ENCODE measurements at places on chromosomes 12 and 14.
A peak's percentile ranks its signal among the peaks of the same experiment; 100 is the strongest.

DNA sequence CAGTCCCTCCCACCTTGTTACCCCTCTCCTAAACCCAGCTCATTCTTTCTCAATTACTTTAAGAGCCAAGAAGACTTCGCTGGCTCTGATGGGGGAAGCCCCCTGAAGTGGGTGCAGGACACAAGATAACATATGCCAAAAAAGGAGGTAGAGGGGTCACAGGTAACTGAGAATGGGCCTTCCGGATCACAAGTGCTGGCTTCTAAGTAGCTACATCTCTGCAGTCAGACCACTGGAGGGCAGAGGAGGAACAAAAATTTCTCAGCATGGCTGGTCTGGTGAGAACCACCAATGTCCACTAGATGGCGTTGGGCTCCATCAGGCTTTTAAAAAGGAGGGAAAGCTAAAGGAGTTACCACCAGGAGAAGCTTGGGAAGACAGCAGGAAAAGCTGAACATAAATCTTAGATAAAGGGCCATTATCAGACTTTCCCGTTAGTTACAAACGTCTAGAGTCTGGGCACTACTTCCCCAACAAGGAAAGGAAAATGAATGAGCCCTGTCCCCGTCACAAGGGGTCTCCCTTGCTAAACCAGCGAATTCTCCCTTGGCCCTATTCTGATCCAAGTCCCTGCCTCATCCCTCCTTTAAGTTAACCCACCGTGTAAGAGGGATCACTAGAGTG, 11.6 kb upstream of the CDH24 start:
- peak; percentile 87 for DNase-seq

- DNase-seq: no peak
Observed at GRCh38 chr12:129819391-129819790, 84.4 kb downstream of the TMEM132D start.

- DNase-seq: no peak
Observed at GRCh38 chr12:2475984-2476383, 318.8 kb upstream of the FKBP4 start.

DNA sequence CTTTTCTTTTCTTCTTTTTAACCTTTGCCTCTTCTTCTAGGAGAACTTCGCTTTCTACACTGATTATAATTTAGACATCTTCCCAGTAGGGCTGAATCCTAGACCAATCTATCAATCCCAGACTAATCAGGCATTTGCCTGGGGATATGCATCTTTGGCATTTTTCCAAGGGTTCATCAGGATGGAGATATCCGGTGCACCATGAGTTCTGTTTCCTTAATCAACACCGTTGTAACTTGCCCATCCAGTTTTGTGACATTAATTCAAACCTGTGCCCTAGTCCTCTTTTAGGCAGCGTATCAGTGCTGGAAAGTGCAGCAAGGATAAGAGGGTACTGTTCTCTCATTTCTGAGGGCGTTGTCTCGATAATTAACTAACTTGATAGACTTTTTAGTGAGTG, 617 bp upstream of the MGP start:
- DNase-seq: no peak

DNA sequence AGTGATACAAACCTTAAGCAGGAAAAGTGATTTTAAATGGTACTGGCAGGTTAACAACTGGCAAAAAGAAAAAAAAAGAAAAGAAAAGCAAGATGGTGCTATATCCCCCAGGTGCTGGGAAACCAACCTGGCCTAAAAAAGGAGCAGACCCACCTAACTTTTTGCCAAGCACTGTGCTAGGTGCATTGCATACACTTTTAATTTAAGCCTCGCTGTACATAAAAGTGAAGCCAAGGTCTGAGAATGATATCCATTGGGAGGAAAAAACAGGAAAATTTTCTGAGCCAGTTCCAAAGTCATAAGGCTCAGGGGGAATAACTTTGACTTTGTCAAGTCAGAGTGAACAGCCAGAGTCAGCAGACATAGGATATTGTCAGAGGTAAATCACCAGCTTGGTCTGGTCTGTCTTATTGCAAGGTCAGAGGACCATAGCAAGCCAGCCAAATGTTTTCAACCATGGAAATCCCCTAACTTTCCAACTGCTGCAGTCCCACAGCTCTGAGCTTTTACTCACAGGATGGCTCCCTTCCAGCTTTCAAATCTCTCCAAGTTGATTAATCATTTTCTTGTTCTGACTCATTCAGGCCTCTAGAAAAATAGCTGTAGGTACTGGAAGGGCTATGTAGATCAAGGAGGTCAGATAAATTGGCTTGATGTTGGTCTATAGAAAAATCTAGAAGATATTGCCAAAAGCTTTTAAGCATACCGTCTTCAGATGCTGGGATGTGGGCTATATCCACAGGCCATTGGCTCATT, 412.9 kb downstream of the RAD51B start:
- DNase-seq: no peak

DNA sequence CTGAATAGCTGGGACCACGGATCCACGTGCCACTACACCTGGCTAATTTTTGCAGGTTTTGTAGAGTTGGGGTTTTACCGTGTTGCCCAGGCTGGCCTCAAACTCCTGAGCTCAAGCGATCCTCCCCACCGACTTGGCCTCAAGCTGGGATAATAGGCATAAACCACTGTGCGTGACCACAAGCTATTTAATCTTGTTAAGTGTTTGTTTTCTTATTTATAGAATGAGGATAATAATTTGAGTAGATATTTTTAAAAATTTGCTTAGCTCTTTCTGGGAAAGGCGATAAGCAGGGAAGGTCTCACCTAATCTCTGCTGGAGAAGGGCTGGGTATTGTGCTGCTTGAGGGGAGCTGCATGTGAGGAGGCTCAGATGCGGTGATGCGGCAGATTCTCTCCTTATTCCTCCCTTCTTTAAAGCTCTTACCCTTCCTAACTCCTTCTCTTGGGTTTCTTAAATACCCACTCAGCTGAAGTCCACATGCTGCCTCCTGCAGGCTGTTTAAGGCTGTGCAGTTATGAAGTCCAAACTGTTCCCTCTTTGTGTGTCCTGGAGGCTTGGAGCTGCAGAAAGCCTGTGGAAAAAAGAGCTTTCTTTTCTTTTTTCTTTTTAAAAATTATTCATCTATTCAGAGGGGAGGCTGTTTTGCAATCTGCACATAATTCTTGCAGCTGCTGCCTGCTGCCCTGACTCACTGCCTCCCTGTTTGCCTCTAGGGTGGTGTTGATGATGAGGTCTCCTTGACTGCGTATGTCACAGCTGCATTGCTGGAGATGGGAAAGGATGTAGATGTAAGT, 37.9 kb downstream of the A2ML1 start:
- DNase-seq: peak; percentile 41

DNA sequence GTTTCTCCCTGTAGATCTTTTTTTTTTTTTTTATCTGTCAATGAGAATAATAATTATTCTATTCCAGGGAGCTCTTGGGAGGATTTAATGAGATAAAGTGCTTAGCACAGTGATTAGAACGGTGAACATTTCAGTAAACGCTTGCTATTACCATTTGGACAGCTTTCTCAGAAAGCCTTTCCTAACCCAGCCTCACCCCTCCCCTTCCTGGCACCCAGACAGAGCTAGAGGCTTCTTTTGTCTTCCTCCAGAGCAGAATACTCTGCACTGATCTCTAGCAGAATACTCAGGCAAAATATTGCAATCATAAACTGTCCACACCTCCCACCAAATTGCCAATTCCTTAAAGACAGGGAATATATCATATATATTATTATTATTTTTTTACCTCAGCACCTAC, 66.6 kb downstream of the ERGIC2 start:
- no peak for DNase-seq

DNA sequence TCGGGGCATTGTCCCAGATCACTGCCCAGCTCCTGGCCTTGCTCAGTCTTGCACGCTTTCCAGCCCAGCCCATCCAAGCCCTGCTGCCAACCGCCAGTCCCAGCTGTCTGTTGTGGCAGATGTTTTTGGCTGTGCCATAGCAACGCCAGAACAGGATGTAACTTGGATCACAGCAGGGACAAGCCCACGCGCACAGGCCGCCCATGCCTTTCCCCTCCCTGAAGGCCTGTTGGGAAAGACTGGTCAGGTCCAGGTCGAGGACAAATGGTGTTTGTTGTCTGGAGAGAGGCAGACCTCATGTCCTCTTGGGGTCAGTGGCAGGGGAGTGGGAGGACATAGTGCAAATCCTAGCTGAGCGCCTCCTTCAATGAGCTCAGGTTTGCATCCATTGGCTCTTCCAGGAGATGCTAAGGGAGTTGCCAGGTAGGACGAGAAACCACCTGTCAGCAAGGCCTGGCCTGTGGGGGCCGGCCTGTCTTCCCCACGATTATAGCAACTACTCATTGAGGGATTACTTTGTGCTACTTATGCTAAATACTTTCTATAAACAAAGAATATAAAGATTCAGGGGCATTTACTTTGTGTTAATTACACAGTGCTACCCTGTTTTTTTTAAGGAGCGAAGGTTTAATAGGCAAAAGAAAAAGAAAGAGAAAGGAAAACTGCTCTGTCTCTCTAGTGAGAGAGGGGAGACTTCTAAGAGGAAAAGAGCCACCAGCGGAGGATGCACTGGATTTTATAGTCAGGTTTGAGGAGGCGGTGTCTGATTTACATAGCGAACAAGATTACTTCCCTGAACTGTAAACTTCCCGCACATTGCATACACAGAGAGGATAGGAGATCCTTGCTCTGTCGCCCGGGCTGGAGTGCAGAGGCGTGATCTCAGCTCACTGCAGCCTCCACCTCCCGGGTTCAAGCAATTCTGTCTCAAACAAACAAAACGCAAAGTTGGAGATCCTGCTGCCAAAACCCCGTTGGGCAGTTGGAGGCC, 42.8 kb upstream of the CORO1C start:
- DNase-seq: no peak

DNA sequence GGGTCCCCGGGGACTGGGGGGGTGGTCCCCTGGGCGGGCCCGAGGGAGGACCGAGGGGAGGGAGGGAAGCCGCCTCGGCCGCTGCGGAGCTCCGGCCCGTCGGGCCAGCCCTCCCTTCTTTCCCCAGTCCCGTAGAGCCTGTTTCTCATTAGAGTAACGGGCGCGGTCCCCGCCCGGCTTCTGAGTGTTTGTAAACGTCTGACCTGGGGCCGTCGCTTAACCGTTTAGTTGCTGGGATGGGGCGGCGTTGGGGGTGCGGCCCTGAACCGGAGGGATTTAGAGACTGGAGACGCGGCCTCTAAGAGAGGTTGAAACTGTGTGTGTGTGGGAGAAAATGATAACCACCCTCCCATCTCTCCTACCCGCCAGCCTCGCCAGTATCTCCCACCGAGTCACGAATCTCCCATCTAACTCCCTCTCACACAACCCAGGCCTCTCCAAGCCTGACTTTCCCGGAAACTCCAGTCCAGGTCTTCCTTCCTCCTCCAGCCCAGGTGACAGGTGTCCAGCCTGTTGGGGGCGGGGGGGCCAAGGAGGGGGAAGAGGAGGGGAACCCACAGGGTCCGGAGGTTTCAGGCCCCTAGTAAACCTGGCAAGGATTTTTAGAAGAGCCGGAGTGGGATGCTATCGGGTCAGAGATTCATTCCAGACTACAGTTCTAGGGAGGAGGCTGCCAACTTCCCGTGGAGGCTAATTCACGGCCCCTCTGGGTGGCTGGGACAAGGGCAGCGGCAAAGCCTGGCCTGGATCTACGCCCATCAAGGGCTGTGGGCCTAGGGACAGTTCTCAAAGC, 1.1 kb upstream of the NFATC4 start:
- no peak for DNase-seq

- DNase-seq: no peak
Observed at GRCh38 chr12:68185598-68185997, 26.1 kb upstream of the IFNG start.

- peak; percentile 33 for DNase-seq
Observed at GRCh38 chr12:5022465-5023061, 21.1 kb upstream of the KCNA5 start.

- peak; percentile 61 for DNase-seq
Observed at GRCh38 chr12:7460375-7461259, 16.7 kb upstream of the CD163L1 start.

GRCh38 chr12:88628856-88629509, 48.7 kb upstream of the KITLG start:
- no peak for DNase-seq

DNA sequence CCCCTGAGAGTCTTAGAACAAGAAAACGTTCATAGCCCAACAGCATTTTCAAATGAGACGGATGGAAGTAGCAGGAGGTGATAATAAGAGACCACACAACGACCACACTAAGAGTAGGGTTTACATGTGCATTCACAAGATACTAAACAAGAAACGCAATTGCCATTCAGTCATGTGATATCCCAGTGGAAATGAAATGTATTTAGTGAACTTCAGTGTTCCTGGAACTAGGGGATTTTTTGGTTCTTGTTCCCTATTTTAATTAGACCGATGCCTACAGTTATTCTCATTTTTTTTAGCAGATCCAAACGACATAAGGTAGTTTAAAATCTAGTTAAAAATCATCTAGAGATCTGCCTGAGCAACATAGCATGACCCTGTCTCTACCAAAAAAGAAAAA, 150.0 kb downstream of the GPR65 start:
- no peak for DNase-seq

- DNase-seq: no peak
Observed at GRCh38 chr14:35355981-35356841, 48.3 kb downstream of the NFKBIA start.

DNA sequence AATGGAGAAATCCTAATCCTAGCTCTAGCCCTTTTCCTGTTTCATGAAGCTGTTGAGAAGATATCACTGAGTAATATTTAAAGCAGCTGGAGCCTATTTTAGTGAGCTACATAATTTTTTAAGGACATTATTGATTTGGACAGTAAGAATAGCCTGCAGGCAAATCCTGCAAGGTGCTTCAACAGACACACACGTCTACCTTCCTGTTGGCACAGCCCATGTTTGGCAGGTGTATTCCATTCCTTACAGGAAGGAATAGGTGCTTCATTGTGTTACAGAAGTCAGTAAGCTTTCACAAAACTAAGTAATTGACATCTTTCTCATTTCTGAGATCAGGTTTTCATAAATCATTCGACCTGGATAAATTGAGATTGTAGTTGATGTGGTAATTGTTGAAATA, 50.6 kb downstream of the FOXA1 start:
- DNase-seq: no peak

DNA sequence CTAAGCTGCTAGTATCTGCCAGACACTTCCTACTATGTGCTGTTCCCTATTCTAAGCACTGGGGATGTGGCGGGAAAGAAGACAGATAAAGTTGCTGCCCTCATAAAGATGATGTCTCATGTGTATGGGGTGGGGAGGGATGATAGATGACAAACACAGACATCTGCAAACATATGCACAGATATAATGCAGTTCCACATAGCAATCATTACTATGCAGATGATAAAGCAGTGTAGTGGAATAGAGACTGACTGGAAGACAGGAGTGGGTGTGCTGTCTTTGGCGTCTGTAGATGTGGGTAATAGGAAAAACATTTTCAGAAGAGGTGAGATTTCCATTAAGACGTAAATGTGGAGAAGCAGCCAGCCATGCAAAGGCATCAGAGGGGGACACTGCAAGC, 243.6 kb downstream of the DPY19L2 start:
- no peak for DNase-seq

GRCh38 chr12:26831951-26832821, 808 bp downstream of the ITPR2 start:
- DNase-seq: peak; percentile 71

- no peak for DNase-seq
Observed at GRCh38 chr14:46404865-46405811, 246.4 kb downstream of the RPL10L start.
